Spleen (tissue), 13 donors: ENCODE measurements at places on chromosomes 7 and 10.

DNA sequence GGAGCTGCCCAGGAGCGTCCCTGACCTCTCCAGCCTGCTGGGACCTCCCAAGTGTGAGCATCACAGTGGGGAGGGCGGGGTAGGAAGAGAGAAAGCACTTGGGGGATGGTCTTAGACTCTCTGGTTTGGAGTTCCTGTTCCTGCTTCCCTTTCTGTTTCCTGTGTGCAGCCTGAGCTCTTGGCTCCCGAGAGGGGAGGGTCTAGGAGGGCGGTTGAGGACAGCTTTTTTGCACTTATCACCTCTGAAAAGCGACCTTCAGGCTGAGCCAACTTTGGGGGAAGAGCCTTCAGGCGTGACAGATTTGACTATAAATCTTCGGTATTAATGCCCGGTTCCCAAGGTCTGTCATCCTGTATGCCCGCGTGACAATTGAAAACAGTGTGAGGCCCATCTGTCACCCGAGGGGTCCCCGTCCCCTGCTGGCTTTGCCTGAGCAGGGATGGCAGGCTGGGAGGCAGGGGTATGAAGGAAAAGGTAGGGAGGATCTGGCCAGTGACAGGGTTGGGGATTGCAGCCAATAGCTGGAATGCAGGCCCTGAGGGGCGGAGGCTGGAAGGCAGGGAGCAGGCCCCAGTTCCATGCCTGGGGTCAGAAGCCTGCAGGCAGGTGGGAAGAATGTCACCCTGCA, 78.6 kb downstream of the CDH23 start:
- DNase-seq, result peak; percentile 74

GRCh38 chr10:94413361-94413760, 11.0 kb downstream of the TBC1D12 start:
- no peak for DNase-seq

GRCh38 chr10:34906067-34906965, 91.2 kb upstream of the PARD3 start:
- DNase-seq, result no peak

GRCh38 chr7:25846722-25847121, 305.3 kb upstream of the NFE2L3 start:
- no peak for DNase-seq

- no peak for DNase-seq
Measured at GRCh38 chr7:142001163-142001874, 5.6 kb downstream of the MGAM start.

DNA sequence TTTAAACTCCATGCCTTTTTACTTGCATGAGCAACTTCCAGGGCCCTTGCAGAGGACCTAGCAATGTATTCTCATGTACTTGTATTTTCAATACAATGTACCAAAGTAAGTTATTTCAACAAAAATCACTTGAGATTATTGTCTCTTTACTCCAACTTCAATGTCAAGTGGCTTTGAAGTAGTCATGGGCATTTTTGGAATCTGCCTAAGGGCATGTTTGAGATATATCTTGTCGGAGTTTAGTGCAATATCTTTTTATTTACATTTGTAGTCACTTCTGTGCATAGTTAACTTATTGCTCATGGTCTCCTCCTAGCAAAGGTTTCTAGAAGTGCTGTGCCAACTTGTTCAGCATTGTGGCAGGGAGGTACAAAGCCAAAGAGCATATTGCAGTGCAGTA, 508.7 kb upstream of the SEMA3D start:
- DNase-seq, result no peak

DNA sequence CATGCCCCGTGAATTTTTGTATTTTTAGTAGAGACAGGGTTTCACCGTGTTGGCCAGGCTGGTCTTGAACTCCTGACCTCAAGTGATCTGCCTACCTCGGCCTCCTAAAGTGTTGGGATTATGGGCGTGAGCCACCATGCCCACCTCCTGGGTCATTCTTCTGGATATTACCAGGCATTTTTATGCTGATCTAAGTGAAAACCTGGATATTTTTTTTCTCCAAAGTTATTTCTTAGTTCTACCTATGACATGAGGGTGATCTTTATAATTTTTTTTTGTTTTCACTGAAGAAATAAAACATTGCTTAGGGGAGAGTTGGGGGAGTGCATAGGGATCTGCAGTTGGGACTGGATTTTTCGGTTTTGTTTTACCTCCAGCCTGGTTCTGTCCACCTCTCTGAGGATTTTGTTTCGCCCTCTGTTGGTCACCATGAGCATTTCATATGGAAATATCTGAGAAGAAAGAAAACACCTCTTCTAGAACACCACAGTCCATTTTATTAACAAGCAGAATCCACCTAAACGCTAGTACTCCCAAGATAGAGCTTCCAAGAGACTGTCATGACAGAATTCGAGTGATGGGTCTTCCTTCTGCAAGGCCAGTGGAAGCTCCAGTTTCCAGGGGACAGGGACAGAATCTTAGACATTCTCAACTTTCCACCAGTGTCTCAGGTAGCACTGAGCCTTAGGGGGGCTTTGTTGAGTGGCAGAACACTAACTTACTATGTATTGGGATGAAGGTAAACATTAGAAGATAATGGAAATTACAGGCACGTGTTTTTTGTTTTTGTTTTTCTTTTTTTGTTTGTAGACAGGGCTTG, 33.4 kb upstream of the AFAP1L2 start:
- no peak for DNase-seq

DNA sequence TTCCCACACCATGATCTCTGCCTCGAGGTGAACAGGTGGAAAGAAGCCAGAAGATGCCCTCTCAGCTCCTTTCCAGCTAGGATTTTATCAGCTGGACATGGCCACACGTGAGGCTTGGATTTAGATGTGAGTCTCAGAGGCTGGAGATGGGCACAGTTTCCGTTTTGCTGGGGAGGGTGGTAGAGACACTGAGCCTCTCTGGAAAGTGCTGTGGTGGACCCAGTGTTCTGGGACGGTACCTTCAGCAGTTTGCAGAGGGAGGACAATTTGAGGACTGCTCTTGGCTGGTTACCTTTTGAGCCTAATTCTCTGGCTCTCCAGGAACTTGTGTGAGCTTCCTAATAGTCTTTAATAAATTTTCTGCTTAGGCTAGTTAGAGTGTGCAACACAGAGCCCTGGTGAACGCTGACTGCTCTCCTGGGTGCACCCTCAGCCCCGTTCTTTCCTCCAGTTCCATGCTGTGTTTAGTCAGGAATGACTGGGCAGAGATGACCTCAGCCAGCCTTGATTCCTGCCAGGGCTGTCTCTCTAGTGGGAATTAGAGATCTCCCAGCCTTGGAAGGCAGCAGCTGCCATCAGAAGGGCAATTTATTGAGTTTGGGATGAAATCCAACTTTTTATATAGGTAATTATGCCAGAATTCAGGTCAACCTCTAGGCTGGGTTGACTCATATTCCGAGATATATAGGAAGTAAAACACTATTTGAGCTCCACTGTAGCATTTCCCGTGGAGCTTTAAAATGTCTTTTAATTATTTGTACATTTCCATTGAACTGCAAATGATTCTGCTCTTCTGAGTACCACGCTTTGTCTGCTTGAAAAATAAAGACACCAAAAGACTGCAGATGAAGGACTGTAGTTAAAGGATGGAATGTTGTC, 103.9 kb downstream of the GATA3 start:
- DNase-seq, result no peak

DNA sequence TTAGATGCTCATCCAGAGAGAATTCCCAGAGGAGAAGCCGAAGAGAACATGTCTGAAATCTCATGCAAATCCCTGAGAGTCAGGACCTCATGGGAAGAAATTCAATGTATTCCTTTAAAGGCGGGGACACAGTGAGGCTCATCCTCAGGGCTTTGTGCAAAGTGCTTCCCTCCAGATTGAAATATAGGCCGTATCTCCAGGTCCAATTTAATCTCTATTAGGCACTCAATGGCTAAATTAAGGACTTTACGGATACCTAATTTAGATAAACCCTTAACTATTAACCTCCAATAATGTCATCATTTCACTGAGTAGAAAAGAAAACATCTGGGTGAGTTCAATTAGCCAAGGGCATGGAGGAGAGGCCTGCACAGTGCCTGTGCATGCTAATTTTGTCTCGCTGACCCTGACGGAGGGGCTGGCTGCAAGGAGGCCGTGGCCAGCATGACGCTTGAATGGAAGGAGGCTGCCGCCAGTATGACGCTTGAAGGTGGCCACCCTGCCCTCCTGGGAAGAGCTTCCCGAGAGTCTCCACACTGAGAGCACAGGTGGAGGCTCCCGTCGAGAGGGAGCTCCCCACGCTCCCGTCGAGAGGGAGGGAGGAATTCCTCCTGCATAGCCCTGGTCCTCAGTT, 287.6 kb downstream of the ADARB2 start:
- no peak for DNase-seq

DNA sequence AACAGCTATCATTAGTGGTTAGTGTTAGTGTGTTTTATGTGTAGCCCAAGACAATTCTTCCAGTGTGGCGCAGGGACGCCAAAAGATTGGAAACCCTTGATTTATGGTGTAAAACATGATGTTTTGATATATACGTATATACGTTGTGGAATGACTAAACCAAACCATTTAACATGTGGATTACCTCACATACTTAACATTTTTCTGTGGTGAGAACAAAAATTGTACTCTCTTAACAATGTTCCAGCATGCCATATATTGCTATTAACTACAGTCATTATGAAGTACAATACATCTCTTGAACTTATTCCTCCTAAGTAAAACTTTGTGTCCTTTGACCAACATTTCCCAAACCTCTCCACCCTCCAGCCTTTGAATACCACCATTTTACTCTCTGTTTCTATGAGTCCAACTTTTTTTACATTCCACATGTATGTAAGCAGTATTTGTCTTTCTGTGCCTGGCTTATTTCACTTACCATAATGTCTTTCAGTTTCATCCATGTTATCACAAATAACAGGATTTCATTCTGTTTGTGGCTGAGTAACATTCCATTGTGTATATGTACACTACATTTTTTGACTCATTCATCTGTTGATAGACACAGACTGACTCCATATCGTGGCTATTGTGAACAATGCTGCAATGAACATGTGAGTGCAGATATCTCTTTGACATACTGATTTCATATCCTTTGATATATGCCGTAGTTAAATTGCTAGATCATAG, 42.2 kb upstream of the MAGI2 start:
- DNase-seq, result no peak

- no peak for DNase-seq
Measured at GRCh38 chr10:3048119-3049019, 19.0 kb upstream of the PFKP start.

DNA sequence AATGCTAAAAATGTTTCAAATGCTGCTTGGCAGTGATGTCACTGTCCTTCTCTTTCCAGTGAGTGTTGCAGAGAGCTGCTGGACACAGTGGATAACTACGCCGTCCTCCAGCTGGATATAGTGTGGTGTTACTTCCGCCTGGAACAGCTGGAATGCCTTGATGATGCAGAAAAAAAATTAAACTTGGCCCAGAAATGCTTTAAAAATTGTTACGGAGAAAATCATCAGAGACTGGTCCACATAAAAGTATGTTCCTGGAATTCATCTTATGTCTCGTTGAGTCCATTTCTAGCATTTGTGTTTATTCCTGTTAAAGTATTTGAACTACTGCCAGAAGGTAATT, 25.2 kb downstream of the NUB1 start:
- no peak for DNase-seq

- DNase-seq, result no peak
Measured at GRCh38 chr7:101739775-101740398, 77.5 kb upstream of the CUX1 start.

DNA sequence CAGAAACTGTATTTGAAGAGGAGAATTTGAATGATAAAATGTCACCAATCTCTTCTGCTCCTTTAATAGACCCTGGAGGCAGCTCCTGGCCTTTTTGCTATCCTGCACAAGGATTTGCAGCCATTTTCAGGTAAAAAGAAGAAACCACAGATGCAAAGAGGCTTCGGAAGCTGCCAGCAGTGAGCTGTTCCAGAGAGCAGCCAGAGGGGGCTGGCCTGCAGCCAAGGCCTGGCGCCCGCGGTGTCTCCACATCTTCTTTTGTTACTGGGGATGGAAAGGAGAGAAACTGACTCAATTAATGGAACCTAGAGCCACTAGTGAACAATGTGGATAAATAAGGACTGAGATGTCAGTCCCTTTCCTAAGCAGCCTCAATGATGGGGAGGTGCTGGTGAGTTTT, 23.9 kb upstream of the GPR26 start:
- DNase-seq, result no peak

DNA sequence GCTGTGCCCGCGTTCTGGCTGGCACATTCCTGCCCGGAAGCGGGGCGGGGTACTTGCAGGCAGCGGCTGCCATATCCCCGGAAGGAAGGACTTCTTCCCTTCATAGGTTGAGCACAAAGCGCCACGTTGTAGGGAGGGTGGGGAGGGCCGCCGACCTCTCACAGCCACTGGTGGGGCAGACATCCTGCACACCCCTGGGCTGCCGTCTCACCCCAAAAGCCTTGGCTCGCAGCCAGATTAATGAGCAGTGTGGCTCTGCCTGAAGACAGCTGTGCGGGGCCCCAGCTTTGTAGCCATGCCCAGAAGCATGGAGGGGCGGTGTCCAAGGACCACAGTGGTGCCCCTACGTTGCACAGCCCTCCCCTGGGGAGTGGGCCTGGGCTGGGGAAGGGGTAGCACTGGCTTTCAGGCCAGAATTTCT, 54.3 kb upstream of the DPYSL4 start:
- peak; percentile 61 for DNase-seq

DNA sequence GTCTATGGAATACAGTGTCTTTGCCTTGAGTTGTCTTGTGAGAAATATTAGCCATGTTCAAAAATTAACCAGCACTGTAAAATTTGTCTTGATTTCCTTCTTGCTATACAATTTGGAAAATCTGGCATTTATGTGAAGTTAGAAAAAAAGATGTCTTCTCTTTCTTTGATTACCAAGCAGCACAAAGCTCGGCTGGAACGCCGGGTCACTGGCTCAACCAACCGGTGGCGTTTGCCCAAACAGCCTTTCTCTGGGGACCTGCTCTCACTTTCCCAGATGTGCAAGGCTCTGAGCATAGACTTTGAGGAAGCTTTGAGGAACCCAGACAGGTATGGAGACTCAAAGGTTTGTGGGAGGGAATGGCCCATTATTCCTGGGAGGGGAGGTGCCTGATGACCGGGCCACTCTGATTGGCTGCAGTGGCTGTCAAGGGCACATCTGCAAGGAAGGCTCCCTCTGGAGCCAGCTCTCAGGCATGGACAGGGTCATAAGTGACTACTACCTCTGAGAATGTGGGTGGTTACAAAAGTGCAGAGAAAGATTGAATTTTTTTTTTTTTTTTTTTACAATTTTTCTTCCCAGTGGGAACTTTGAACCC, 5.6 kb downstream of the BTBD16 start:
- no peak for DNase-seq

GRCh38 chr10:131099028-131099726, 212.3 kb downstream of the TCERG1L start:
- no peak for DNase-seq

GRCh38 chr7:88928276-88928675, 132.7 kb upstream of the TEX47 start:
- no peak for DNase-seq

GRCh38 chr10:110242511-110242910, 35.1 kb downstream of the MXI1 start:
- DNase-seq, result no peak
